ENCODE measurements at places on chromosomes 12 and 14.

- no peak for DNase-seq
Observed at GRCh38 chr12:18971932-18972331, 157.6 kb upstream of the PLEKHA5 start.

DNA sequence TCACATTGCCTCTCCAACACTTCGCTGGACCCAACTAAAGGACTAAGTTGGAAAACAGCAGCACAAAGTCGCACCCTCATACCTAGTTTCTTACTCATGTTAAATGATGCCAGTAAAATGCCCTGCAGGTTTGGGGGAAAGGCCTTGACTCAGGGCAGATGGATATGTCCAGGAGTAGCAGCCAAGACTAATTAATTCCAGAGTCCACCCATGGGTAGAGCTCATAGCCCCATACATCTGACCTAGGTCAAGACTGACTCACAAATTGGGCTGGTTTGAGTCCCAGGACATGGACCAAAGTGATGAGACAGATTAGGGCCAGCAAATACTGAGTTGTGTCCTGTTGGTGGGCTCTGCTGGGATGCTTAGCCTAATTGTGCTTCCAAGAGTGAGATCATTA is 224.0 kb upstream of the BTG1 start:
- DNase-seq: no peak

GRCh38 chr12:79689061-79689476 is 1.7 kb downstream of the PAWR start:
- no peak for DNase-seq

DNA sequence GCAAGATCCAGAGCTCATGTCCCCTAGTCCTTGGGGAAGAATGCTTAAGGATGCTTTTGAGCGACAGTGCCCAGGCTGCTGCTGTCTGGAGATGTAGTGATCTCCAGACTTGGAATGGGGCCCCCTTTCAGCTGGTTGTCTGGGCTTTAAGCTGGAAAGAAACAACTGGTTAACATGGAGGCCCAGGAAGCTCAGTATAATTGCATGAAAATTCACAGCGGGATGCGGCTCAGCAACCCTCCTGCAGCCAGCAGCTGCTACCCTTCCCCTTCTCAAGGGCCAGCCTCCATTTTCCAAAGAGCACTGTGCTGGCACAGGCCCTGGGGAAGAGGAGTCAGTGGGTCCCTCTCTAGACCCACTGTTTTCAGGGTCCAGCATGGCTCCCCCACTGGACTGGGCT is 26.3 kb downstream of the RAB35 start:
- no peak for DNase-seq

DNA sequence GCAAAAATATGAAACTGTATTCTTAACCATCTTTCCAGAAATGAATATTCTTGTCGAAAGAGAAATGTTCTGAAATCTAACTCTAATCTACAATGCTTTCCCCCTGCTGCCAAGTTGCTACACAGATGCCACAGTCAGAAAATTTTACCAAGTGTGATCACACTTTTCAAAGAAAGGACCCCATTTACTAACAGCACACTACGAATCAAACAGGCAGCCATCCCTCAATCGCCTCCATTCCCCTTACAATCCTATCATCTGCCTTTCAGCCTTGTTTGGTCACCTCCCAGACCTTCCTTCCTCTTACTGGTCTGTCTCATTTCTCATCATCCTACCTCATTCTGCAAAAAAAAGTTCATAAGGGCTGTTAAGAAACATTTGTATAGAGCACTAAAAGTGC is 190.1 kb downstream of the MED13L start:
- no peak for DNase-seq

DNA sequence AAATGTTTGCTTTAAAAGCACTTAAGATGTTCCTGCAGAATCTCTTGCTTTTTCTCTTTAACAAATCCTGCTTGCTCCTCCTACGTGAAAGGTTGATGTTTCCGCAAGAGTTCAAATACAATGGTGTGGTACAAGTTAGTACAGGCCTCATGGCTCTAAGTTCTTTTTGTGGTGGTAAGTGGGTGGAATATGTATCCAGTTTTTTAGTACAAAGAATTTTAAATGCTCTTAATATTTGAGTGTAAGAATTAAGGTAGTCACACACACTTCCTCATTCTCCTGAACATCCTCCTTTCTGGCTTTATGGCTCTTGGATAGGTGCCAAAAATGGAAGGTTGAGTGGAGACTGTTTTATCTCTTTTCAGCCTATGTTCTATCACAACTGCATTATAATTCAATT is 1.8 kb downstream of the OTOGL start:
- DNase-seq: no peak

DNA sequence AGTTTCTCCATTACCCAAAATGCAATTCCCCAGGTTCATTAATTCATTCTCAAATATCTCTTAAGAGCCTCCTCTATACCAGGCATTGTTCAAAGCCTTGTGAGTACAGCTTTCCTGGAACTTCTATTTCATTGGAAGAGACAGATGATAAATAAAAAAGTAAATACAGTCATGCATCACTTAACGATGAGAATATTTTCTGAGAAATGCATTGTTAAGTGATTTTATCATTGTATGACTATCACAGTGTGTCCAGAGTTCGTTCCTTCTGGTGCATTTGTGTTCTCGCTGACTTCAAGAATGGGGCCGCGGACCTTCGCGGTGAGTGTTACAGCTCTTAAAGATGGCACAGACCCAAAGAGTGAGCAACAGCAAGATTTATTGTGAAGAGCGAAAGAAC is 66.0 kb downstream of the ANO4 start:
- DNase-seq: no peak

DNA sequence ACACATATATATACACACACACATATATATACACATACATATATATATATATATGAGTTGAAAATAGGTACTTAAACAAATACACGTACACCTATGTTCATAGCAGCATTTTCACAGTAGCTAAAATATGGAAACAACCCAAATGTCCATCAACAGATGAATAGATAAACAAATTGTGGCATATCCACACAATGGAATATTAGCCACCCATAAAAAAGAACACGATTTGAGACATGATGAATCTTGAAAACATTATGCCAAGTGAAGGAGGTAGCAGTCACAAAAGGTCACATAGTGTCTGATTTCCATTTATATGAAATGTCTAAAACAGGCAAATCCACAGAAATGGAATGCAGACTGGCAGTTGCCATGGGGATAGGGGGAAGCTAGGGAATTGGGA is 276.3 kb downstream of the KSR2 start:
- DNase-seq: no peak

GRCh38 chr12:131011165-131012079 is 57.7 kb downstream of the ADGRD1 start:
- no peak for DNase-seq

- peak; percentile 7 for DNase-seq
Observed at GRCh38 chr14:66944872-66945271, 244.4 kb upstream of the GARIN2 start.

GRCh38 chr14:76098047-76098446 is 53.7 kb upstream of the GPATCH2L start:
- DNase-seq: no peak

GRCh38 chr12:131452444-131452860 is 258.4 kb upstream of the SFSWAP start:
- DNase-seq: no peak

DNA sequence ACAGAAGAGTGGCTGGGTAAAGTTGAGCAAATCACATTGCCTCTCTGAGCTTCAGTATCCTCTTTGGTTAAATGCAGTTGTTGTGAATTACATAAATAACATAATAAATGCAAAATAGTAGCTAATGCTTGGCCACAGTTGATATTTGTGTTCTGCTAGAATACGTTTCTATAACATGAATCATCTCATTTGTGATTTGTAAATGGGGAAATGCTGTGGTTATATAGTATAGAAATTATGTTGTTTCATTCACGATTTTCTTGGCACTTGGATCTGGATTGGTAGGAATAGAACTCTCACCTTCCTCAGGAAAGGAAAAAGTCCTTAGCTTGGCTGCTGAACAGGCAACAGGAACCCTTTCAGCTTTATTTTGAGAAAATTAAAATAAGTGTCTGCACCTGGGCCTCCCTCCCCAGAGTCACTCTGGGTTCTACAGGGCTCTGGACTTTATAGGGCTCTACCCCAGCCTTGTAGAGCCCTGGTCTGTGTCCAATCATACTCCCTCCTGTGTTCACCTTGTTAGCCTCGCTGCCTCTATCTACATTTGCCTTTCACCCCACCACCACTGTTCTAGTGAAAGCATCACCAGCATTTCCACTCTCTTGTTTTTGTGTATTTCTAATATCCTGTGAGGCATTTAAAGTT is 107.7 kb upstream of the BCAT1 start:
- no peak for DNase-seq

DNA sequence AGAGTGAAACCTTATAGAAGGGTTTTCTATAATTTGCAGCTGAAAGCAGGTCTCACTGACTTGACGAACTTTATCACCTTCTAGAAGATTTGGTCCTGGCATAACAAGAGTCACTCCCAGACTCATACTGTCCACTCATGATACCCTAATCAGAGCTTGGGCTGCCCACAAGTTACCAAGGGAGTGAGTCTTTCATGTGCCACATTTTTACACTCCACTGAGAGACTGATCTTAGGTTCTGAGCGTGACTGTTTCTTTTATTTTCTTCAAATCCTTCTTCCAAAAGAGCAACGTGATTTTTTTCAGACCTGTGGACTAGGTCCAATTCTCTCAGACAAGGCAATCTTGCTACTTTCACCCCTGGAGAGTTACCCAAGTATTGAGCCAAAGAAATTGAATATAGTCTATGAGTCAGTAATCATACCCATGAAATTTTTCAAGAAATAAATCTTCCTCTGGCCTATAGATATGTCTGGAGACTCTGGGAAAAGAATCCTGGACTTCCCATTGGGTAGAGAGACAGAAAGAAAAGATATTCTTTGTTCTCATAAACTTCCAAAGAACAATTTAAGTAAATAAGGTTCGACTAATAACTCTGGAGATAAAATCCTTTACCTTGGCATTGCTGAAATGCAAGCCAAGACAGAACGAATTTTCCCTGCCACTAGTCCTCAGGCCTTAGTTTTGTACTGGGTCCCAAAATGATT is 26.9 kb downstream of the SIX1 start:
- DNase-seq: no peak

DNA sequence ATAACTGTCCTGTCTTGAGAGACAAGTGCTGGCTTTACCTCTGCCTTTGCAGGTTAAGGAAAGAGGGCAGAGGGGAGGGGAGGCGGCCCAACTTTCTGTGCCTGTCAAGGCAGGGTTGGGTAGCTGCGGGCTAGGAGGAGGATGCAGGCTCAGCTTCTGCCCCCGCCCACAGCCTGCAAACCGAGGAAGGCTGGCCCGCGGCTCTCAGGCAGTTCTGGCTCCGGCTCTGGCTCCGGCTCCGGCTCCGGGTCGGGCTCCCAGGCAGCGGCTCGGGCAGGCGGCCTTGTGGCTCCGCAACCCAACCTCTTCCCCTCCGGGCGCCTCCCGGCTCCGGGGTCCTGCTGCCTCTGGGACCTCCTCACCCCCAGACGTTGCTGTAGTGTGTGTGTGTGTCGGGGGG is 92.9 kb downstream of the TMEM30B start:
- no peak for DNase-seq

DNA sequence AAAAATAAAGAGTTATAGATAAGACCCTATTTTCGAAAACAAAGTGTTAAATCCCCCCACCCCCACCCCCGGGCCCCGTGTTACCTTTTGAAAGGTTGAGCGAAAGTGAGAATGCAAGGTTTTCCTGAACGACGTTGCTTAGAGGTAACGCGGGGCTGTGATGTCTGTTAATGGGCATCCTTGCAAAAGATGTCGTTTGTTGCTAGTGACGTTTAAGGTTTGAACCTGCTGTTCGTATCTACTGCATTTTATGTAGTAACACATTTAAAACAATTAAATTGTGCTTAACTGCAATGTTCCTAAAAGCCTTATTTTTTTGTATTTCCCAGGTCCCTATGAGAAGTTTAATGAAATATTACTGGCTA is 1.2 kb downstream of the CPSF6 start:
- no peak for DNase-seq

DNA sequence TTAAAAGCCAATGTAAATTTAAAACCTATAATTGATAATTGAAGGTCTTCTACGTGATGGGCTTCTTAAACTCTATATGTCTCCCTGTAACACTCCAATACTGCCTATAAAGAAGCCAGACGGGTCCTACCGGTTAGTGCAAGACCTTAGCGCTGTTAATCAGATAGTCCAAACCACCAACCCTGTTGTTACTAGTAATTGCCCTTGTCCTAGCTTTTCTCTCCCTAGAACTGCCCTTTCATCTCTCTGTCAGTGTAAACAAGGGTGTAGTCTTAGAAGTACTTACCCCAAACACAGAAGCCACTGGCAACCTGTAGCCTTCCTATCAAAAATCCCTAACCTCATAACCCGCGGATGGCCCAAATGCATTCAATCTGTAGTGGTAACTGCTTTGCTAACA is 243.0 kb upstream of the DIO3 start:
- DNase-seq: no peak

DNA sequence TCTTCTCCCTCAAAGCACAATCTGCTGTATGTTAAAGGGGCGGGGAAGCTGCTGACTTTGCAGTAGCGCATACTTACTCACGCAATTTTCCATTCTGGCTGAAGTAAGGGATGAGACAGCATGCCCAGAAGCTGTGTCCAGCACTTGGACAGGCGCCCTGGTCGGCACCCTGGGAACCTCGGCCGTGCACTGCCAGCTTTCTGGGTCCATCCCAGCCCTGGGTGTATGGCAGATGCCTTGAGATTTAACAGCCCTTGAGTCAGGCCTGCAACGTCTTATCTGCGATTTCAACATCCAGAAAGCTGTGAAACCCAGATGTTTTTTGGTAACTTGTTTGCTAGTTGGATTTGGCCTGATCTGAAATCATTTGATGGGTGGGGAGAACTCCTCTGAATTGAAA is 16.1 kb downstream of the EML1 start:
- DNase-seq: no peak

DNA sequence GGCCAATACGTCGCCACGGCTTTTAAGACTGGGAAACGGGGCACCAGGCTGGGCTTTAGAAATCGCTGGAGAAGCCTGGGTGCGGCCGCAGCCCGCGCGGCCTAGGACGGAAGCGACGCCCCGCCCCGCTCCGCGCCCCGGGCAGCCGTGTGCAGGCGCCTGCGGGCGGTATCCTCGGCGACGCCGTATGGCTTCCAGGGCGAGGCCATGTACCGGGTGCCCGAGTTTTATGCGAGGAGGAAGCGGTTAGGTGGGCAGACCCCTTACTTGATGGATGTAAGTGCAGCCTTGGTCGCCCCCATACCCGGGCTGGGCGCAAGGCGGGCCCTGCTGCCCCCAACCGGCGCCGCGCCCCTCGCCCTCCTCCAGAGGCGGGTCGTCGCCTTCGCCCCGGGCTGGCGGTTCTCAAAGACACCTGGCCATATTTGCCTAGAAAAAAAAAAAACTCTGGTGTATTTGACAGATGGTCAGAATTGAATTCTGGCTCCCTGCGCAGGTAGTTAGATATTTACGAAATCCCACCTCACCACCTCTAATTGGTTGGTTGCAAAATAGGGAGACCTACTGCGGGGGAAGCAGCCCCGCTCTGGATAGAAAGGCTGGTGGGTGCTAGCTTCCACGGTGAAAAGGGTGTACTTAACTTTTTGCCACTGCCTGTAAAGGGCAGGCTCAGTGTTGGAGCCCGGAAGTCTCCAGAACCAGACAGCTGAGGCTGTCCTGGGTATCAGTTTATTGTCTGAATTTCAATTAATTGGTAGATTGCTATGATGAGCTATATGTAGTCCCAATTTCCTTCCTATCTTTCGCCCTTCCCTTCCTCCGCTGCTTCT is at the start of gene PPP1R36:
Gene PPP1R36 (plus strand): TSS at position 171 of the 830 bp plus-strand sequence. CDS start 37 bp downstream, at position 208.
- no peak for DNase-seq

Data from right renal pelvis (tissue), 4 donors.